NCI-H774 (cell line): ENCODE measurements at places on chromosomes 5 and 9.

DNA sequence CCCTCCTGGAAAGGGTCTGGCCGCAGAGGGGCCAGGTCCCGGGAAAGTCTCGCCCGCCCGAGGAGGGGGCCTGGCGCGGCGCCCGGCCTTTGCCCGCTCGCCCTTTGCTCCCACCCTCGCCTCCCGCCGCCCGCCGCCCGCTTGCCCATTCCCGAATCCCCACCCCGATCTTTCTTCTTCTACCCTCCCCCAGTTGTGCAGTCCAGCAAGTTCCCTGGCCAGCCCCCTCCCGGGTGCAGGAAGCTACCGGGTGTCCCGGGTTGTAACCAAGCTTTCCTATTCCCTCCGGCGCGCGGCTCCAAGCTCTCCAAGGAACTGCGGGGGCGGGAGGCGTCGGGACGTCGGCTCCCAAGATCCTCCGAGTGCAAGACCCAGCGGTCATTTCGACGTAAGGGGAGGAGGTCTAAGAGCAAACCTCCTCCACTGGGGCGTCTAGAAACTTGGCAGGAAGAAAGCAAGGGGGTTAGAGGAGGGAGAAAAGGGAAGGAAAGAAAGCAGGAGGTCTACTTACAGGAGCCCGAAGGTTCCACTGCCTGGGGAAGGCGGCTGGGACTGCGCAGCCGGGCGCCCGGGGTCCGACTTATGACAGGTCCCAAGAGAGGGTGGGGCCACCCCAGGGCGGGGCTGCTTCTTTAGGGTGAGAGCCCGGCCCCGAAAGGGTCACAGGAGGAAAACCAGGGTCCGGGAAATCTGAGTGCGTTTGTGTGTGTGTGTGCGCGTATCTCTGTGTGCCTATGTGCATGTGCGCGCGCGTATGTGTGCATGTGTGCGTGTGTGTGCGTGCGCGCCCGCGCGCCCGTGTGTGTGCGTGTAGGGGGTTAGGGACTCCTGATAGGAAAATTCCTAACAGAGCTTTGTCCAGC is at the start of gene PTGR1:
Gene PTGR1 (minus strand): TSS at position 556 of the 863 bp plus-strand sequence. CDS start 2,225 bp downstream, outside the sequence.
- DNase-seq = peak; percentile 18

GRCh38 chr5:172245703-172246125 is 37.9 kb downstream of the UBTD2 start:
- no peak for DNase-seq

DNA sequence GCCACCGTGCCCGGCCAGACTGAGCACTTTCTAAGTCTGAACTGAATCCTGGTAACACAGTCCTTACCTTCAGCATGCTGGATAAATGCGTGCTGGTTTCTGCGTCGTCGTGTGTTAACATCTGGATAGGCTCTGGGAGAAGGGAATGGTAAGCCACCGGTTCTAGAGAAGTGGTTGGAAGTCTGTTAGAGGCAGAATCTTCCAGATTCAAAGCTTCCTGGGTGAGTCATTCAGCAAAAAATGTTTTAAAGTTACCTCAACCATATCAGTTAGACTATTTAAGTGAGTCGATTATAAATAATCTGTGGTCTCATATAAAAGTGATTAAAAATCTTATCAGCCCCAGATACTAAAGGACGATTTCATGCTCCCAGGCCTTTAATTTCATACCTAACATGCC is 256.5 kb upstream of the NFIL3 start:
- no peak for DNase-seq

DNA sequence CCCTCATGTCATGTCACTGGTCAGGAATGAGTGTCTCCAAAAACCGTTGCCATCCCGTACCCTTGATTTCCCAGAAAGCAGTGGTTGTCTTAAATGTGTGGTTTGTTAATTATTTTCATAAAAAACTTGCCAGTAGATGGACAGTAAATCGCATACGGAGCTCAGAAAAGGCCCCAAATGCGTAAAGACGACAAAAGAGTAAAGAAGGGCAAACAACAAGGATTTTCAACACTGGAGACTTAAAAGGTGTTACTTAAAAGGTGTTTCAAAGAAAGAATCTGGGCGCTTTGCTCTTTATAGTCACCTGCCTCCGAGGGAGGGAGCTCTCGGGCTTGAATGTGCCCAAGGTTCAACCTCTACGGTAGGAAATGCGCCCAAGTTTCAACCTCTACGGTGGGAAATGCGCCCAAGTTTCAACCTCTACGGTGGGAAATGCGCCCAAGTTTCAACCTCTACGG is 734 bp downstream of the KIF27 start:
- peak; percentile 51 for DNase-seq

DNA sequence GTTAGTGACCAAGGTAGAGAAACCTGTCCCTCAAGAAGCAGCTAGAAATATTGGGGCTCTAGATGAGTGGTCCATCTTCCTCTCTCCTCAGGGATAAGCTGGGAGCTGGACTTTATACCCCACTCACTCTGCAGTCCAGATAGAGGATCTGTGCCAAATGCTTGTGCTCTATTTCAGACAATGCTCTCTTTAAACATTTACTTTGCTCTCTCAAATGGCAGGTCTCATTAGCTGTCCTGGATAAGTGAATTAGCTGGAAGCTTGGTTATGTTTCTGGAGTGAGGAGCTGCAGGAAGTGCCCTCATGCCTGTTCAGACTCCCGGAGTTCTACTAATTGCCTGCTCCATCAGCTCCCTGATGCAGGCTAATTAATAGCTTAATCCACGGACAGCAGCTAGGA is 151.1 kb upstream of the CCDC152 start:
- DNase-seq = no peak

GRCh38 chr5:84287951-84288350 is 96.7 kb downstream of the EDIL3 start:
- no peak for DNase-seq

DNA sequence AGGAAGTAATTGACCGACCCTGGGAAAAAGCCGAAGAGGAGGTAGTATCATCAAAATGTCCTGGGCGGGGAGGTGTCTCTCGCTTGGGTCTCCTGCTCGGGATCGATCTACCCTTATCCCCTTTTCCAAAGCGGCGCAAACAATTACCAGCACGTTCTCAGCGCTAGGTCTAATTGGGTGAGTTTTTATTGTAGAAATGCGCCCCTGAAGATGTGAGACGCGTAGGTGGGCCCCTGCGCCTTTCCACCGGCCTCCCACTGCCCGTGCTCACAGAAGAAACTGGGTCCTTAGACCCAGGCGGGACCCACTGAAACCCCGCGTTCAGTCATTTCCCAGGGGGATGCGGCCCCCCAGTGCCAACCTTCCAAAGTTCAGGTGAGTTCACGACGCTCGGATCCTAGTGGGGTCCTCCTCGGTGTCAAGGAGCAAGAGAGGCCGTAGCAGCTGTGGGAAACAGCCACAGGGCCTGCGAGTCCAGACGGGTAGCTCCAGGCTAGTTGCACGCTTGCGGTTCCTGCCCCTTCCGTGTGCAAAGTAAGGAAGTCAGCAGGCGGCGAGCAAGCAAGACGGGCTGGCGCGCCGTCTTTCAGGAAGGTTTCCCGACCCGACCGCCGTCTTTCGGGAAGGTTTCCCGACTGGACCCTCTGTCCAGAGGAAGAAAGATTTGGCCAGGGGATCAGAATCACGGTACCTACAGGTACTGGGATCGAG is 1.5 kb downstream of the SMIM32 start:
- DNase-seq = no peak

DNA sequence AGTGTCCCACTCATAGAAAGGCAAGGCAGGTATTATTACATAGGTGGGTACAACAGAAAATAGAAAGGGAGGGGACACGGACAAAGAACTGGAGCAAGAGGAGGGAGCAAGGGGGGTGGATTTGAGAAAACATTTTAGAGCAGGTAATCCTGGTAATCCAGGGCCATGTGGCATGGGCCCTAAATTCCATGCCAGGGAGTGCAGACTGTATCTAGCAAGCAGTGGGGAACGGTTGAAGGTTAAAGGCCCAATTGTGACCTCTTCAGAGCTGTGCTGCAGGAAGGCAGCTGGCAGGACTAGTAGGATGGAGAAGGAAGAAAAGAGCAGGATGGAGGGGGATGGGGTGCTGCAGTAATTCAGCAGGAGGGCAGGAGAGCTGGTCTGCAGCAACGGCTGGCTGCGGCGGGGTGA is 75.2 kb downstream of the PDE6A start:
- DNase-seq = no peak

- DNase-seq = no peak
Observed at GRCh38 chr5:25540628-25541027, 895.9 kb upstream of the CDH10 start.

- DNase-seq = no peak
Observed at GRCh38 chr9:138083873-138084272, 206.3 kb downstream of the CACNA1B start.

DNA sequence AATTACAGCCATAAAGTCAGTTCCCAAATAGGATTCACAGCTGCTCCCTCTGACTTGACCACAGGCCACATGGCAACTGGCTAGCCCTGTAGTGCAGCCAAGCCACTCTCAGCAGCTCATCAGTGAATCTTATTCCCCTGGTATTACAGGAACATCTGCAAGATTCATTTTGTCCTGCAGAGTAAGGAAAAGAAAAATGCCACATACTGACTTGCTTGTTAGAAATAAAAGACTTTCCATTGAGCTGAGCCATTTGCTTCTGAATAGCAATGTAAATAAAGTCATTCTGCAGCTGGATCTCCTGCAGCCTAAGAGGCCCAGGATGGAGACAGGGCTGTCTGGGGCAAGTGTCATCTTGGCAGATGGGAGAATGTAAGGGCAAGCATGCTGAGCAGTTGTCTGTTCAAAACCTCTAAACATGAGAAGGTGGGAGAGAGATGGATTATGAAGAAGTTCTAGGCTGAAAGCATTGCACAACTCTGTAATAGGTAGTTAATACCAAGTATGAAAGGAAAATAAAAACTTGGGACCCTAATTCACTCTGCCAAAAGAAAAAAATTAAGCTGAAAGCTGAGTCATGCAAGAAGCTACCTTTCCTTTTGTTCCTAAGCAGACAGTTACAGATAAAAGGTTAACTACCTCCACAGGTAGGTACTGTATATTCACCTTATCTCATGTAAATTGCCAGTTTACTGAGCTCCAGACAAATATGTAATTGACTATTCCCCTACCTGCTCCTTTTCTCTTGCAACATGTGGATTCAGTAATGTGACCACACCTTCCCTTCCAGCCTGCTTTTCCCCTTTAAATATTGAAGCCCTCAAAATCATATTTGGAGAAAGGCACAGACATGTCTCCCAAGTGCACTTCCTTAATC is 244.4 kb upstream of the RAI14 start:
- DNase-seq = no peak

- DNase-seq = no peak
Observed at GRCh38 chr5:17061973-17062470, 125.9 kb upstream of the MYO10 start.

DNA sequence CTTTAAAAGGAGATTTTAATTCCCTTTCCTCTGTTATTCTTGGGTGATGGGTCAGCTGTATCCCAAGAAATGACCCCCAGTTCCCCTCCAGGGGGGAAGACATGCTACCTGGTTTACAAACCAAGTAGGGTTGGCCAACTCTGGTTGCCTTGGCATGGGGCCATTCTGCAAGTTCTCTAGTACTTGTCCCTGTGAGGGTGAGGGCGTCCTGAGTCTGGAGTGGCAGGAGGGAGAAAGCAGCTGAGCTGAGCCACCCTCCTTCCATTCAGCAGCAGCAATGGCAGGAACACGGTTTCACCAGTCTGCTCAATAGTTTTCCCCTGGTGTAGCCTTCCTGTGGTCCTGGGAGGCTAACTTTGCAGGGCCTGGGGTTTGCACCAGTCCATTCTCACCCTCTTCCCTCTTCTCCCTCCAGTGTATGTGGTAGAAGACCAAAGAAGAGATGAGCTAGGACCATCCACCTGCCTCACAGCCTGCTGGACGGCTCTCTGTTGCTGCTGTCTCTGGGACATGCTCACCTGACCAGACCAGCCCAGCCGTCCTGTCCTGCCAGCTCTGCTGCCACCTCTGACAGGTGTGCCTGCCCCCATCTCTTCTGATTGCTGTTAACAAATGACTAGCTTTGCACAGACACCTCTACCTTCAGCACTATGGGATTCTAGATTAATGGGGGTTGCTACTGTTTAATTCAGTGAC is 59.9 kb downstream of the PFDN1 start:
- DNase-seq = no peak

DNA sequence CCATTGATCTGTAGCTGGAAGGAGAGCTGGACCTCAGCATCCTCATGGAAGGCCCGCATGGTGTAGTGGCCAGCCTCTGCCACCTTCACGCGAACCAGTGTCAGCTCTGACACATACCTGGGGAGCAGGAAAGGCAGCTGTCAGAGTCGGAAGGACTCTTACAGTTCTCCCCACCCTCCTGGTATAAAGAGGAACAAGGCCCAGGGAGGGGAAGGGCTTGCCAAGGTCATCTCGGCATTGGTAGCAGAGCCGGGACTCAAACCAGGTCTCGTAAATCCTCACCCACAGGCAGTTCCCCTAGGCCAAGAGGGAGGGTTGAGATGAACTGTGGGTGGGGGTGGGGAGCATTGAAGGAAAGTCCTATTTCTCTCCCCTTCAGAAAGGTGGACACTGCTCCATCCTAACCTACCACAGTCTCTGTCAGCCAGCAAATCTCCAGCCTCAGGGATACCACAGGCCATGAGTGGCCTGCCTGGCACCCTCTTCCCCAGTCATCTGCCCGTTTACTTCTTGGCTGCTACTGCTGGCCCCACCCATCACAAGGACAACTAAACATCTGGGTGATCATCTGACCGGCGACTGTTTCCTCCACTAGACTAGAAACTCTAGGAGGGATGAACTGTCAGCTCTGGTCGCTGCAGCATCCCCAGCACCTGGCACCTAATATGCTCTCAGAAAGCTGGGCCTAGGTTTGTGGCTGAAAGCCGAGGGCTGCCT is 23.5 kb downstream of the PDGFRB start:
- no peak for DNase-seq

DNA sequence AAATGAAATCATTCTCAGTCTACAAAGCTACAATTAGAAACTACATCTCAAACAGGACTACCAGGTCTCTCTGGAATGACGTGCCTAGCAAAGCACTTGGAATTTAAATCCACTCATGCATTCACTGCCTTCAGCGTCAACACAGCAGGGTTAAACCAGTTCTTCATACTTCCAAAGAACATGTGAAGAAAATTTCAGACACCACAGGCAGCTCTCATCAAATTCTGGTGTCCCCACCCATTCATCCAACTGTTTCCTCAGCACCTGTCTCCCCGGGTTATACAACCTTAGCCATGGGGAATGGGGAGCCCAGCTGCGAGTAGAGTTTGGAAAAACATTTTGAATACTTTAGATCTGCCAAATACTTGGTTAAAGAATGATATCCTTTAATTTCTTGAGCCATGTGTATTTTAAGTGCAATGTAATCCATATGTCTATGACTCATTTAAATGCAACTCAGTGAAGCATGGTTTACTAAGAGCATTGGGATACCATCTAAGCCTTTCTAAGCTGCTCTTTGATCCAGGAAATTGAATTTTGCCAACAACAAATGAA is 17.5 kb downstream of the ADAM19 start:
- DNase-seq = no peak

GRCh38 chr9:127258606-127259471 is 5.7 kb upstream of the GARNL3 start:
- DNase-seq = no peak

- no peak for DNase-seq
Observed at GRCh38 chr9:114931407-114931806, 1.0 kb upstream of the TNFSF8 start.

DNA sequence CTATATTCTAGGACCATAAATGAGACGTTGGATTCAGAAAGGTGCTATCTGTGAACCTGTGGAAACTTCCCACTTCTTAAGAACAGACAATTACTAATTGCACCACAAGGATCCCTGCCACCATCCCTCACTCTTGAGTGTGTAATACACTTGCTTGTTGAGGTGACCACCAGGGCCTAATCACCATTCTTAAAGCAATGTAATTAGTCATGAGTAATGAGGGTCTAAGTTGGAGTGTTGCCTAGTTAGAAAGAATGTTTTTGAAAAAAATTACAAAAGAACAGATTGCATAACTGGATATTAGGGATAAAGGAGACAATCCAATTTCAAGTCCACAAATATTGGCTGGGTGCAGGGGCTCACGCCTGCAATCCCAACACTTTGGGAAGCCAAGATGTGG is 56.9 kb upstream of the TRIO start:
- no peak for DNase-seq
